ENCODE measurements at places on chromosomes 5 and 9.

DNA sequence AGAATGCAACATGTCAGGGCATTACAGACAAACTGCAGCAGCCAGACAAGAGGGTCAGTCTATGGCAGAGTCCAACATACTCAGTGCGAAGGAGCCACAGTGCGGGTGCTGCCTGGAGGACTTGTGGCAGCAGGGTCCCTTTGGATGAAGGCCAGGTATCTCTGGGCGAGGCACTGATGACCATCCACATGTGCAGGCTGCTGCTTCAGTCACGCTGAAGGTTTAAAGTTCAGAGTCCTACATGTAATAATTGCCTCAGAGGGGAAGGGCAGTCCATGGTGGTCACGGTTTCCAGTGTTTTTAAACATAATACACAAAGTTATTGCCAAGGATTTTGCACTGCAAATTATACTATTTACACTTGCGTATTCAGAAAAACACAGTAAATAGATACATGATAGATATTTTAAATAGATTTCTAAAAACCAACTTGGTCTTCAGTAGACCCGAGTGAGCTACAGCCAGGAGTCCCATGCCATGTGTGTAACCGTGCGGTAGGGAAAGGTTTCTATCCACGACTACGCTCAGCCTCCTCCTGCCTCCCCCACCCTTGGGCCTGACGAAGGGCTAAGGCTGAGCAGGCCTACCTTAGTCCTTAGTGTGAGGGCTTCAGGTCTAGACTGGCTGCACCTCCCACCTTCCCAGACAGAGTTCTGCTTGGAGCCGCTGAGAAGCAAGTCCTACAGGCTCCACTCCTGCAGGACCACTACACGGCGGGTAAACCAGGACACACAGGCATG lies 76.2 kb downstream of the GPR21 start:
- DNase-seq, result no peak

DNA sequence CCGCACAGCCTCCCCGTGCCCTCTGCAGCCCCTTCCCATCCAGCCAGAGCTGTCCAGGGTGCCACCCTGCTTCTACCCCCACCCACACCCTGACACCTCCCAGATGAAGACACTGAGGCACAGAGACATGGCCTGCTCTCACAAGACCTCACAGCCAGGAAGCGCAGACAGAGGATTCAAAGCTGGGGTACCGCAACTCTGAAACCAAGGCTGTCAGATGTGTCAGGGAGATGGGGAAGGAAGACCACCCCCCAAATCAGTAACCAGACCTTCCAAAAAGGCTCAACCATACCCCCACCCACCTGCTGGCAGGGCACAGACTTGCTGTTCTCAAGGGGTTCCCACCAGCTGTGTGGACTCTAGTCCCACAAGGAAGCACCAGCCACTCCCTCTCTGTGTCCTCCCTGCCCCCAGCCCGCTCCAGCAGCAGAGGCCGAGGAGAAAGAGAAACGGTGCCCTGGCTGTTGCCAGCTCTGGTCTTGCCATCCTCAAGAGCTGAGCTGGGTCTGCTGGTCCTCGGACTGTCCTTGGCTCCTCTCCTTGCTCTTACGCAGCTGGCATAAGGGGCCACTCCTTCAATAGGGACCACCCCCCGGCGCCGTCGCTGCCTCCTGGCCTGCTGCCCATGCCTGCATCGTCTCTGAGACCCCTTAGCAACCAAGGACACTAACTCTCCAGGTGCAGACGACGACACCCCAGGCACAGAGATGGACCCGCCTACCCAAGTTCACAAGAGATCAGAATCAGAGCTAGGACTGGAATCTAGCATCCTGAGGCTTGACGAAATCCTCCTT lies 699 bp downstream of the AKNA start:
- DNase-seq, result peak; percentile 19

DNA sequence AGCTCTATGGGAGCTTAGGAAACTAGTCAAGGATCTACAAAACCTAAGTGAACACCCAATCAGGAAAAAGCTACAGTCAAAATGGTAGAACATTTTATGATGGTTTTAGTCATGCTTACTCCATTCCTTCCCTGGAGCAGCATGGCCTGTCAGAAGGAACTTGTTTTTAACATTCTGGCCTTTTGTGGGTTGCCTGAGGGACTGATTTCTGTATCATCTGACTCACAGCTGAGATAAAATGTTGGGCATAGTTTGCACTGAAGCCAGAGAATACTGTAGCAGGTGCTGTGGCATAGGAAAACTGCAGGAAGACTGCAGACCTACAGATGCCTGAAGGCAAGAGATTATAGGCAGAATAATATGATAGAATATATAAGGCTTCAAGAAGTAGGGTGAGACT lies 719.6 kb upstream of the GRAMD2B start:
- DNase-seq, result peak; percentile 93

- peak; percentile 73 for DNase-seq
Measured at GRCh38 chr9:115941561-115942315, 211.9 kb upstream of the PAPPA start.

DNA sequence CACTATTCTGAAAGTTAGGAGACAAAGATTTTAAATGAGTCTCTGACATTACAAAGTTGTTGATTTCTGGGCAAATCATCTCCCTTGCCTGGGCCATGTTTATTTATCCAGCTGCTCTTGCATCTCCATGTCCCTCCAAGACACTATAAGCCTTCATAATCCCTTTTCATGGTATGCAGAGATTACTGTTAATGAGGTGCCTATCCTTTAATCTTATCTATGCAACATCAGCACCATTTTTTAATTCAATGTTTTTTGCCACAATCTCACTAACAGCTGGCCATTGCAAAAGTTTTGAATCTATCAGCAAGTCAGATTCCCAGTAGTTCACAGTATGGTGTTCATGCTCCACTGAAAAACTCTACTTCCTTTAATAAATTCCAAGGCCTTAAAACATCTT lies 108.5 kb upstream of the PTPRD start:
- DNase-seq, result no peak

DNA sequence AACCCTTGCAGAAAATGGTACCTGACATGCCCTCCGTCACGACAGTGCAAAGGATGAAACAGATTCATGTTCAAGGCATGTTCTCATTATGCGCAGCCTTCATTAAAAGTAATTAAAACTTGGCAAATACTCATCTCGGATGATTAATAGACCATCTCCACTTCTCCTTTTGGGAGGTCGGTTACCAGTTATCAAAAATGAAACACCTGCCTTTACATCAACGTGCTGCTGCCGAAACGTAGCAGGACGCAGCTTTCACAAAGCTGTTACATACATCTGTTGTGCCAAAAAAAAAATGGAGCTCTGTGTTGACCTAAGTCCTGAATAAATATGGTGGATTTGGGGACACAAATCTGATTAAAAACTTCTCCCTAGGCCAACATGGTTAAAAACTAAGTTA lies 75.7 kb downstream of the PTCH1 start:
- no peak for DNase-seq

- peak; percentile 23 for DNase-seq
Measured at GRCh38 chr9:16598316-16598715, 272.2 kb downstream of the BNC2 start.

GRCh38 chr5:35938568-35939227 lies at the start of gene CAPSL:
Gene CAPSL, minus strand, starts transcription at chr5:35938622. Its CDS starts 17,502 bp downstream, at chr5:35921120.
- peak; percentile 59 for DNase-seq

- no peak for DNase-seq
Measured at GRCh38 chr5:105167092-105167491, 1604.5 kb upstream of the NUDT12 start.

- DNase-seq, result peak; percentile 9
Measured at GRCh38 chr9:124353811-124354274, 61.4 kb downstream of the PSMB7 start.

DNA sequence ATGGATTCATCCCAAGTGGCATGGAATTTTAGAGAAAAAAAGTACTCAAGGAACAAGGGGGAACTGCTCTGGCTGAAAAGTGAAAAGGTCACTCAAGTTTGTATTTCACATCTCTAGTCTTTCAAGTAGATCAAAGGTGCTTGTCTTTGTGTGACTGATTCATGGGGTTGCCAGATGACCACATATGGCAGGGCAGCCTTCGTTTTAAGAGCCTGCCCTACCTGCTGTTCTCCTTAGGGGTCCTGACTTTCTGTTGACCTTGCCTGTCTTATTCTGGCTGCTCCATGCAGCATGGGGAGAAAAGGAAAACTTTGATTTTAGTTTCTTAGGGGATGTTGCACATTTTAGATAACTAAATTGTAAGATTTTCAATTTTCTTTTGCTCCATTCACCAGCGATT lies 877.7 kb downstream of the TLE1 start:
- no peak for DNase-seq

DNA sequence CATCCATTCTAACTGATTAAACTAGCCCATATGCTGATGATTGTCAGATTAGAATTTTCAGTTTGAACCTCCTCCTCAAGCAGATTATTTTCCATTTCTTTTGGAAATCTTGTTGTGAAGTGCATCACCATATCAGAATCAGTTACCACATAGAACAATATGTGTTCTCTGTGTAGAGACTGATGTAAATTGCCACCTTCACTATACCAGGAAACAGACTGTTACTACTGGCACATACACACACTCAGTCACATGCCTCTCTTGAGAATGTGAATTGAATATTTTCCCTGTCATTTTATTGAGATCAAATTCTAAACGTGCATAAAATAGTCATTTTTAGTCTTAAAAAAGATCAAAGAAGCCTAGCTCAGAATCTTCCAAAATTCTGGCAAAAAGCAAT lies 161.4 kb downstream of the ALDH1A1 start:
- DNase-seq, result no peak

- peak; percentile 32 for DNase-seq
Measured at GRCh38 chr9:3962496-3962895, 337.4 kb downstream of the GLIS3 start.

DNA sequence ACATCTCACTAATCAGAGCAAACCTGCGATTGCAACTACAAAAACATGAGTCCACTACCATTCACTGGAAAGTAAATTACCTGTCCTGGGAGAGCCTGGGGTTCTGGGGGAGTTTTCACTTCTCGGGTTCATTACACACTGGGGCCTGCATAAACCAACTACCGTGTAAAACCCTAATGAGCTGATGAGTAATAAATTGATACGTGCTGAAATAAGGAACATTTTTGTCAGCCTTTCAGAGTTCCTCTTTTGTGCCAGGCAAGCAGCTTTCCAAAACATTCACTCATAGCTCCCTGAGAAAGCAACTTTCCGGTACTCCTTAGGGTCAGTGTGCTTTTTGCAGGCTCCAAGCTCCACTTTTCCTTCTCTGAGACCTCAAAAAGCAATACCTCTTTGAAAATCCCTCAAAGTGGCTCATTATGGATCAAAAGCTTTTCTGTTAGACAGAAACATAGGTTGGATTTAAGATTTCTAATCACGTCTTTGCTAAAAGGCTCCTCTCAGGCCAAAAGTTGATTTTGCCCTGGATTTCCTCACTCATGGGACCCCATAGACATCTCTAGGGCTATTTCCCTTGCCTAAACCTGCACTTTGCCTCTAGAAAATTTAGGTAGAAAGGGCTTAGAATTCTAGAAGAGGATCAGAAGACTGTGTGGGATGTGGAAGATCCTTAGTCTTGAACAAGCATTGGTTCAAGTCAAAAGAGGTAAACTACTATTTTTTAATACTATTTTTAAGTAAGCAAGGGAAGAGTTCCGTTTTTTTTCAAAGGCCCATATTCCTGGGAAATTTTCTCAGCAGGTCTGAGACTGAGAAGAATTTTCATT lies 74.8 kb downstream of the ST8SIA4 start:
- DNase-seq, result no peak

GRCh38 chr5:65482296-65482735 lies 596 bp upstream of the ADAMTS6 start:
- peak; percentile 48 for DNase-seq

- no peak for DNase-seq
Measured at GRCh38 chr5:96637196-96637595, 25.0 kb upstream of the CAST start.
